ENCODE measurements at places on chromosomes 7 and 10. TPM values are rescaled to one million over a fixed set of nuclear protein-coding genes. Genes with fewer than 3 reads are reported as not detected.

Gene CALHM1
- total RNA-seq, result 0.13 TPM

Gene INHBA
- total RNA-seq, result 0.08 TPM

Gene NDUFB2
- total RNA-seq, result 204 TPM

Gene OR13A1
- total RNA-seq, result not detected

Gene BAIAP2L1
- 21.7 TPM for total RNA-seq

Gene HSPA12A
- total RNA-seq, result 0.79 TPM

Gene TRPV6
- not detected for total RNA-seq

Gene CCL24
- not detected for total RNA-seq

Gene SPDYE1
- not detected for total RNA-seq

Gene NUP205
- 210 TPM for total RNA-seq

Gene SNX10
- total RNA-seq, result not detected

Gene PPP1R9A
- total RNA-seq, result 21.8 TPM

Gene ZP3
- 0.99 TPM for total RNA-seq

Gene MRLN
- total RNA-seq, result 16.0 TPM

Gene AKR1B15
- total RNA-seq, result not detected

Gene ZNF107
- total RNA-seq, result 21.4 TPM

Gene LIPN
- total RNA-seq, result not detected

Gene LRIT1
- not detected for total RNA-seq

Gene PDGFA
- total RNA-seq, result 31.6 TPM

Gene AS3MT
- total RNA-seq, result 14.8 TPM

Gene WDFY4
- total RNA-seq, result not detected

Gene CPVL
- 8.3 TPM for total RNA-seq

Gene FZD1
- 20.8 TPM for total RNA-seq

Gene MEOX2
- not detected for total RNA-seq

Gene HOXA3
- total RNA-seq, result 12.2 TPM

Gene DUSP5
- 5.3 TPM for total RNA-seq

Gene PCLO
- total RNA-seq, result 5.7 TPM

Gene HMX3
- 0.12 TPM for total RNA-seq

Gene EIF5AL1
- 0.73 TPM for total RNA-seq

Gene IGF2BP3
- total RNA-seq, result 120 TPM

Gene GPC2
- 17.2 TPM for total RNA-seq

Gene BMPER
- total RNA-seq, result 0.47 TPM

Gene C10orf105
- total RNA-seq, result not detected

Gene GSDME
- 24.4 TPM for total RNA-seq

Gene MMP21
- not detected for total RNA-seq

Gene FXYD4
- total RNA-seq, result not detected

Gene BTBD16
- not detected for total RNA-seq

Gene TMEM130
- total RNA-seq, result not detected

Gene SEMA3D
- 5.5 TPM for total RNA-seq

Gene CUBN
- 2.6 TPM for total RNA-seq

Gene GRM8
- 1.0 TPM for total RNA-seq

Gene FAM171A1
- total RNA-seq, result 22.3 TPM

Gene PAPOLB
- total RNA-seq, result not detected

Gene NPC1L1
- not detected for total RNA-seq

Gene ICA1
- not detected for total RNA-seq

Gene CDC14C
- total RNA-seq, result 0.15 TPM

Measured in SJCRH30 (cell line).